CD4-positive, alpha-beta T cell treated with Interferon gamma for 1 hour (primary cell): ENCODE measurements at places on chromosomes 12 and 14.

DNA sequence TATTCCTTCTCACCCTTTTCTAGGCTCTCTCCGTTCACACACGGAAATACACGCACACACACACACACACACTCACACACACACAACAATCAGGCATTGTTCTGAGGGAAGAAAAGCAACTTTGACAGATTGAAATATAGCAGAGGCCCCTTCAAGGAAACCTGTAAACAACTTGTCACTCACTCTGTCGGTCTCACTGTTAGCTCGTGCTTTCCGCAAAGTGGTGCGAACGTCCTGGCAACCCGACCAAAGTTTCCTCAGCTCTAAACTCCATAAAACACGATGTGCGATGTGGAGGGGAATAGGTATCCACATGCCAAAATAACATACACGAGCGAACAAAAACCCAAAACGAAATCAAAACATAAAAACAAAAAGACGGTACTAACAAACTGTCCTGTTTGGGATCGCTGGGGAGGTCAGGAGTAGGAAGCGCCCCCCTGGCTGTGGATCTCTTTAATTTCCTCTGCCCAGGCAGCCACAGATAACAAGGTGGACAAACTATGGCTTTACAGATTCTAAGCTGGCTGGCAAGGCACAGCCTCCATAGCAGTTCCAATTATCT lies 822 bp upstream of the SOX5 start:
- no peak for DNase-seq

- DNase-seq = no peak
These were observed 51.0 kb downstream of the KANSL2 start for GRCh38 chr12:48631071-48631470.

- DNase-seq = no peak
These were observed 15.5 kb downstream of the SLC25A29 start for GRCh38 chr14:100290607-100291304.

GRCh38 chr12:53976172-53976822 lies 1.5 kb upstream of the HOTAIR start:
- DNase-seq = no peak

- DNase-seq = no peak
These were observed 25.0 kb downstream of the A2ML1 start for GRCh38 chr12:8847435-8847834.

- no peak for DNase-seq
These were observed 52.1 kb downstream of the IRF2BPL start for GRCh38 chr14:76976240-76977005.

DNA sequence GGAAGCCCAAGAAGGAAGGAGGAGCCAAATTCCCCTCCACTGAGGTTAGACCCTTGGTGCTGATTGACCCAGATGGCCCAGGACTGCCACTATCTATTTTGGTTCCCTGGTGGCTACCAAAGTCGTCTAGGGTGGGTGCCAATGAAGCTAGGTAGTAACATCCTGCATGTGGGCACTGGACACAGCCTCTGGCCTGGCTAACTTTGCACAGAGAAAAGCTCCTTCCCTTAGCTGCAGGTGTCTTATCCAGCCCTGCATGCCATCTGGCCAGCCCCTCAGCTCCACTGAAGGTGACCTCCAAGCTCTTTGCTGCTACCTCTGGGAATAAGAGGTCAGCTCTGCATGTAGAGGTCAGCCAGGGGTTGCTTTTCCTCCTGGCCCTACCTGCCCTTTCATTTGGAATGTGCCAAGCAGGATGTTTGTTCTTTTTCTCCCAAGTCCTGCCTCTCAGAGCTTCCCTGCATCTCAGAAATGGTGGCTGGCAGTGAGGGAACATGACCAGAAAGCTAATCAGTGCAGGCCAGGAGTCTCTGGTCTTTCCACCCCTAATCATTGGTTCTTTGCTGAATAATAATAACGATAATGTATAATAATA lies 34.0 kb downstream of the JDP2 start:
- no peak for DNase-seq

GRCh38 chr12:69096669-69097335 lies 142.6 kb upstream of the CPSF6 start:
- DNase-seq = no peak

DNA sequence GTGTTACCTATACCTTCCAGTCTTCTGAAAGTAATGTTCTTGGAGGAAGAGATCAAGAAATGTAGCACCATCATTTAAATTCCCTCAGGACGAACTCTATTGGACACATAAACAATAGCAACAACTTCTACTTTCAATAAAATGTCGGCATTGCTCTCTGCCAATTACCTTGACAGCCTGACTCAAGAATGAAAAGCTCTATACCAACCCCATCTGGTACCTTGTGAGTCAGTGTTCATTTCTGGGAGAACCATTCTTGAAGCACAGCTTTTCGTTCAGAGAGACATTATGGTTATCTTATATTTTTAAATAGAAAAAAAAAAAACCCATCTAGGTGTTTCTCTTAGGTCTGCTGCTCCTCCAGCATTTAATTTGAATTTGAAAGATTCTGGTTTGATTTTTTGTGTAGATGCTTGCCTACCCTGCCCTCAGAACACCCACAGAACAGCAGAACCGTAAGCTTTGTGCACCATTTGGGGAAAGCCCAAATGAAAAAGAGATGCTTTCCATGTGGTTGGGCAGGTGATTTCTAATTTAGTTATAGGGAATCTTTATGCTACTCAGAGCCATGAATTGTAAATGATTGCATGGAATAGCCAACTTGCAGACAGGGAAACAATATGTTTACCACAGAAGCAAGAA lies 156.0 kb downstream of the SAMD4A start:
- DNase-seq = no peak

DNA sequence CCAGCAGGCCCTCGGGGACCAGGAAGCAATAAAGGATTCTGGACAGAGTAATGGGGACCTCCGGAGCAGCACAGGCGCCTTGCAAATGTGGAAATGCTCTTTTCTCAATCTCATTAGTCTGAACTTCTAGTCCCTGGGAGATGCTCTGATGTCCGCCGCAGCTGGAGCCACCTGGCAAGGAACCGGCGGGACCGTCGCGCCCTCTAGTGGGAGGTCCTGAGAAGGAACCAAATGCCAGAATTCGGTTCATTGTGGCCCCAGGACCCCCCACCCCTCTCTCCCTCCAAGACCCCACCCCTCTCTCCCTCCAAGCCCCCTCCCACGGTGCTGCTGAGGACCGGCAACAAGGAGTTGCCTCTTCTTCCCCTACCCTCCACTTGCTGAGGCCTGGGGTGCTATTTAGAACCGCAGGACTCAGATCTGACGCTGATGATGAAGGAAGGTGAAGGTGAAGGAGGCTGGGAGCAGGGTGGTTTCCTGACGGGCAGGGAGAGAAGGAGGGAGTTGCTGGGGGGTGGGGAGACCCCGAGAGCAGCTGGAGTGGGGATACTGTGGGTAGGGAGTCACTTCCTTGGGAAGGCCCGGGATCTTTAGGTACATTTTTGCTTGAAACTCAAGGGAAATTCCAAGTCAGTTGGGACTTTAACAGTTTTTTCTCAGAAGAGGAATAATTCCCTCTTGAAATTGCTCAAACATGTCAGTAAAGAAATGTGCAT lies 42.5 kb downstream of the SMIM41 start:
- DNase-seq = peak; percentile 46

- DNase-seq = no peak
These were observed 102.0 kb downstream of the DIP2B start for GRCh38 chr12:50606675-50607375.

DNA sequence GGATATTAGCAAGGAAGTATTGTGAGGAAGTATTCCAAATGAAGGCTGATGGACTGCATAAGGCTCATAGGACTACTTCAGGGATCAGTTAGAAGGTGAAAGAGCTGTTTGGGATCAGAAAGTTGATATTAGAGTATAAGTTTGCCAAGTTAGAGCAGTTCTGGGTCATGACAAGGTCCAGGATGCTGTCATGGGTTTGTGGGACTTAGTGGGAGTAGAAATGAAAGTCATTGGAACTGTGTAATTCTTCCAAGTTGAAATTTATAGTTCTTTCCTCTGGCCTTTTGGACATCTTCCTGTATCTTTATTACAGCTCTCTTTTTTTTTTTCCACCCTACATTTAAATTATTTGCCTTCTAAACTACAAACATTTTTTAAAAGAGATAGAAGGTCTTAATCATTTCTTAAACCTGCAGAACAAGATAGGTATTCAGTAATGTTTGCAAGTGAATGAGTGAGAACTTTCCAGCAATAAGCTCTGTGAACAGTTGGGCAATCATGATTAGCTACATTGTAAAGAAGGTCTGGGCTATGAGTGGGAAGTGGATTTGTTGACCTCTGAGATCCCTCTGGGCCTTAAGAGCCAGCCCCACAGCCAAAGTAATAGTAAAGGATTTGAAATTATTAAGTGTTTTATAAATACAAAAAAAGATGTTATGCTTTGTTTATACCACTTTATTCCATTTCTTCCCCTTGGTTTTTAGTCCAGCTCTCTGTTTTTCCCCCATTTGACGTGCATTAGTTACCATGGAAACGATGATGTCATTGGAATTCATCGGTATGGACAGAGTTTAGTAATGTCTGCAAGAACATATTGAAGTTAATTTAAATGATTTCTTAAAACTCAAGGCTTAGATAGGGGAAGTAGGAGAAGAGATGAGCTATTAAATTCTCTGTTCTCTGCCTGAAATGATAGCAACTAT lies 247.9 kb upstream of the ARHGAP5 start:
- DNase-seq = no peak
